Islet precursor cell (in vitro differentiated cells): ENCODE measurements at places on chromosomes 3 and 15.
A peak's percentile ranks its signal among the peaks of the same experiment; 100 is the strongest.

DNA sequence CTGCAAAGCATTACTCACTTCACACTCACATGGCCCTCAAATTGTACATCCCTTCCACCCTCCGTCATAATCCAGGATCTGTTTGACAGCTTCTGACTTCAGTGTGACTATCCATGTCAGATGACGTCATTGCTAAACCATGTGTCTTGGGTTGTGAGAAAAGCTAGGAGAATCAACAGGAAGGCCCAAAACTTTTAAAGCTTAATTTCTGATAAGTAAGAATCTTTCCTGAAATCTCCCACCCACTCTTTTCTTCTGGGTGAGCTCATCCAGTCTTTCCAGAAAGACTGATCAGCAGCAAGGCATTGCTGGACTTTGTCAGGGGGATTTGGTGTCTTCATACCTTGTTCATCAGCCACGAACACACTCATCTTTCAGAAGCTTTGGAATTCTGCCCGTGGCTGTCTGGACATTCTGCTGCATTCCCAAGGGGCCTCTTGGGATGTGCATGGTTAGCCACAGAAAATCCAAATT lies 11.5 kb upstream of the LMCD1 start:
- peak; percentile 91 for DNase-seq

DNA sequence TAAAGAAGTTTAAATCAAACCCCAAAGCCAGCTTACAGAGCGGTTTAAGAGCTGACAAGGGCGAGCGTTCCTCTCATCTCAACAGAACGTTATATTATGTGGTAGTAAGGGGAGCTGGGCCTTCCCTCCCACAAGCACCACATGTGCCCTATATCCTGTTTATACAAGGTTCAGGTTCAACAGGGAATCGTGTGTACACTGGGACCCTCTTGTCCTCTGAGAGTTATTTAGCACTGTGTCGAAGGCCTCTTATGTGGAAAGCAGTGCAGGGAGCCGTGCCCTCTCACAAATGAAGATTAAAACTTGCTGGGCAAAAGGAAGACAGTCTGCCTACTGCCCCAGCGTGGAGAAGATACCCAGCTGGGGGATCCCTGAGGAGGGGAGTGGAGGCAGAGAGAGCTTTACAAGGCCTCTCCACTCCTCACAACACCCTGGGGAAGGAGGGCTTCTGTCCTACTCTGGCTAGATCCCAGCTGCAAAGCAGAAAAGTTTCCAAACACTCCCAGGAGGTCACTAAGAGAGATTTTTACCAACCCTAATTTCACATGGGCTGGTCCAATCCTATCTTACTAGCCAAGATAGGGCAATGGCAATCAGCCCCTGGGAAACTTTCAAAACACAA lies 2.9 kb downstream of the TLE3 start:
- peak; percentile 60 for DNase-seq

GRCh38 chr3:58563386-58564035 lies 13.7 kb downstream of the FAM107A start:
- no peak for DNase-seq

DNA sequence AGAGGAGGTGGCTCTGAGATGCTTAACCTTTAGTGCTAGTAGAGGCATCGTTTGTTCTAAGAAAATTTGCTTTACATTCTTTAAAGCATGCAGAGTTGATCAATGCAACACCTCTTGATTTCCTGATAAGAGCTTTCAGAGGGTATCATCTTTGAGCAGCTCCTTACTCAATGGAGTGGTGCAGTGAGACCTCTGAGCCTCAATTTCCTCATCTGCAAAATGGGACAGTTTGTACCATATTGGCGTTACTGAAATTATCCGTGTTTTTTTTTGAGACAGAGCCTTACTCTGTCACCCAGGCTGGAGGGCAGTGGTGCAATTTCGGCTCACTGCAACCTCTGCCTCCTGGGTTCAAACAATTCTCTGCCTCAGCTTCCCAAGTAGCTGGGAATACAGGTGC lies 1.6 kb upstream of the TMEM42 start:
- no peak for DNase-seq

DNA sequence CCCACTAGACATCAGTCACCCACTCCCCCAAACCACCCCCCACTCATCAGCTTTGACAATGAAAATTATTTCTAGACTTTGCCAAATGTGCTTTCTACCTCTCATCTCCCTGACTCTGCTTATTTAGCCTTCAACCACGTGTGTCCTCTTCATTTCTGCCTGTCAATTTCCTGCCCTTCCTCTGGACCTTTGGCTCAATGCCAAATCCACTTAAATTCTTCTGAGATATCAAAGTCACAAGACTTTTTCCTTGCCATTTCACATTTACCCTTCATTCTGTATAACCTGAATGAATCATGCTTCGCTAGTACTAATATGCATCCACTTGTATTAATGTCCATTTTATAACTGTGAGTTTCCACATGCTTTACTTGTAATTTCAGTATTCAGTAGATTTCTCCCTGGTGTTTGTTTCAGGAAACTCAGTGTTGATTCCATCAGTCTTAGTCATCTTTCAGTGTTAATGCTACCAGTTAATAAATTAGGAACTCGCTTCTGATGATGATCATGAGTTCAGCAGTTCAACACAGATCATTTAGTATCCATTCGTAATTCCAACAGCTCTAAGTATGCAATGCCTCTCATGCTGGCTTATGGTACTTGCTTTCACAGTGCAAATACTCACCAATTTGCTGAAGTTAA lies 128.2 kb upstream of the OSTN start:
- DNase-seq: no peak

DNA sequence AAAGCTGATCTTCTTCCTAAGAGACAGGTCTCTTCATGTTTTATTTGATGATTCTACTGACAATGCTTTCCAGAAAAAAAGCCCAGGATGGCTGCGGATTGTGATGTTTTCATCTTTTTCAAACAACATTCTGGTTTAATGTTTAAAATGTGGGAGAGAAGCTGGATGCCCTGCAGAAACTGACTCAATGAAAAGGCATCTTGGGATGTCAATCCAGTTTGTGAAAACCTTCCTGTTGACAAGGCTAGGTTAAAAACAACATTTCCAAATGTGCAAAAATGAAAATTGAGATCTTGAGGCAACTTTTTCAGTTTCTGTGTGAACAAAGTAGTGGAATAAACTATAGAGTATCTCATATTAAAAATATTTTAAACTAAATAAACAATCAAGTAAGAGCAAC lies 156.0 kb upstream of the MRPL3 start:
- DNase-seq: no peak

DNA sequence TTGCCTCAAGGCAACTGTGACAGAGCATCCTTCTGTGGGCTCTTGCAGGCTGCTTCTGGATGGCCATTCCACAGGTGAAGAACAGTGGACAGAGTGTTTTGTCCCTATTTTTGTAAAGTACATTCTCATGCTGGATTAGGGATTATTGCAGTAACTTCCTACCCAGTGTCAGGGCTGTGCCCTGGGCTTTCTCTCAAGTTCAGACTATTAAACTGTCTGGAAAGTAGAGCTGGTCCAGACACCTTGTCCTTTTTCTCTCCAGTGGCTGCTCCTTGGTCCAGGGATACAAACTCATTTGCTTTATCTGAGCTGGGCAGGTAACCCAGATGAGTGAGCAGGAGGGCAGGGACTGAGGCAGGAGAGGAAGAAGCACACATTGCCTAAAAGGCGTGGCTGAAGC lies 37.4 kb upstream of the AGBL1 start:
- peak; percentile 53 for DNase-seq

DNA sequence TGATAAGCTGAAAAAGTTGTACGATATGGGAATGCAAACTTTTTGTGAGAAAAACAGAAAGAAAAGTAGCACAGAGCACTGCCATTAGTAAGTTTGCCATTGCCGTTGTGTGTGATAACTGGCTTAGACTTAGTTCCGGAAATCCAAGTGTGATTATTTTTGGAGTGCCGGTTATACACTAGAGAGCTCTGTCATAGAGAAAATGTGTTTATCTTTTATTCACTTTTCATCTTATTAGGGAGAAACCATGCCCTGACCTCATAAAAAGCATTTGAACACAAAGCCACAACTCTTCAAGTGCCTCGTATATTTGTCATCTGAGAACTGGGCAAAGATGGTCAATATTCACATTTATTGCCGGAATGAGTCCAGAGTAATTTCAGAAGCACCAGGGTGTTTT lies 36.1 kb downstream of the CTDSPL start:
- DNase-seq: no peak

- DNase-seq: no peak
These were observed 16.2 kb downstream of the CLRN1 start for GRCh38 chr3:150956376-150956775.

- DNase-seq: no peak
These were observed 332.1 kb downstream of the VGLL3 start for GRCh38 chr3:86658876-86659275.

DNA sequence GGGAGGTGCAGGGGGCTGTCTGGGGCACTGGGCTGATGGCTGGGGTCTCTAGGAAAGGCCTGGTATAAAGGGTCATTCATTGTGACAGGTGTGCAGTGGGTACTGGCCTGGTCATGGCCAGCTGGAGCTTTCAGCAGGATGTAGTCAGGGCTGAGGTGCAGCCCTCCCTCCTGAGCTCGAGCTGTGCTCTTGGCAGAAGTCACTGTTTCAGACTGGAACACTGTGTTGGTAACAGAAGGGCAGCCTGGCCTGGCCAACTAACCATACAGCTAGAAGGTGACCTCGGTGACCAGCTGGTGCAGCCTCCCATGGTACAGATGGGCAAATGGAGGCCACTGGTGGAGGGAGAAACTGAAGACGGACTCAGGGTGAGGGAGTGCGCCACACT lies 34.4 kb upstream of the LCTL start:
- no peak for DNase-seq

GRCh38 chr15:97461226-97461625 lies 499.3 kb upstream of the ARRDC4 start:
- DNase-seq: no peak

DNA sequence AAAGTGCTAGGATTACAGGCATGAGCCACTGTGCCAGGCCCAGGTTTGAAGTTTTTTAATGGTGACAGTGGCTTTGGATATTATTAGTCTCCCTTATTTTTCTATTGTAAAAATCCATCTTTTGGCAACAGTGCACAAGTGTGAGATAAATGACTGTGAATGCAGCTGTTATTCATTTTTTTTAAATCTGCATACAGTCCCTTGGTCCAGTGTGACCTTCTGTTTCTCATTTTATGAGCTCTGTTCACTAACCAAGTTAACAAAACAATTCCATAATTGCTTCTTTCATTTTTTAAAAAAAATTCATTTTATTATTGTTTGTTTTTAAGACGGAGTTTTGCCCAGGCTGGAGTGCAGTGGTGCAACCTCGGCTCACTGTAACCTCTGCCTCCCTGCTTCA lies 381.8 kb downstream of the NAALADL2 start:
- DNase-seq: no peak

- DNase-seq: no peak
These were observed 24.6 kb downstream of the ACAD11 start for GRCh38 chr3:132635052-132635451.

DNA sequence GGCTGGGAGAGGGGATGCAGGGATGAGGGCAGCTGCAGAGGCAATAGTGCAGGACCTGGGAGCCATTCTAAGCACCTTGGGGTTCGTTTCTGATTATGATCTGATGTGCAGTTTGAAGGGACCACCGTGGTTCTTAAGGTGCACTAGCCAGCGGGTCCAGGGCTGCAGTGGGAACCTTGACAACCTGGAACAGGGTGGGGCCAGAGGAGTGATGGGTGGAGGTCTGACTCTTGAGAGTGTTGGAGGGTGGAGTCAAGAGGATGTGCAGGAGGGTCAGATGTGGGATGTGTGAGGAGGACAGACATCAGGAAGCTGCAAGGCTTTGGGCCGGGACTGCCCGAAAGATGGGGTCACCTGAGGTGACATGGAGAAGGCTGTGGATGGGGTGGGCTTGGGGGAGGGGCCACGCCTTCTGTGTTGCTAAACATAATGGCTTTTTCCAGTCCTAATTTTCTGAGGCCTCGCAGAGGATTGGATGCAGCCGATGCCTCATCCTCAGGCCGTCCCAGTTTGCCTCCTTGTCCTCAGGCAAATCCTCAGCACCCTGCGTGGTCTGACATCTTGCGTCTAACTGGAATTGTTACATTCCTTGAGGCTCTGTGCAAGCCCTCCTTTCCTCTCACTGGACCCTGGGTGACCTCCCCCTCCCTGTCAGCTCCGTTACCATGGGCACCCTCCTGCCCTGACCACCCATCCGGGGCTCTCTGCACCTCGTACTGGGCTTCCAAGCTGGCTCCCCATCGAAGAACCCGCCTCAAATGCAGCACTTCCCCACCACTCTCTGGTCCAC lies 61.4 kb upstream of the TRPM1 start:
- DNase-seq: peak; percentile 78

DNA sequence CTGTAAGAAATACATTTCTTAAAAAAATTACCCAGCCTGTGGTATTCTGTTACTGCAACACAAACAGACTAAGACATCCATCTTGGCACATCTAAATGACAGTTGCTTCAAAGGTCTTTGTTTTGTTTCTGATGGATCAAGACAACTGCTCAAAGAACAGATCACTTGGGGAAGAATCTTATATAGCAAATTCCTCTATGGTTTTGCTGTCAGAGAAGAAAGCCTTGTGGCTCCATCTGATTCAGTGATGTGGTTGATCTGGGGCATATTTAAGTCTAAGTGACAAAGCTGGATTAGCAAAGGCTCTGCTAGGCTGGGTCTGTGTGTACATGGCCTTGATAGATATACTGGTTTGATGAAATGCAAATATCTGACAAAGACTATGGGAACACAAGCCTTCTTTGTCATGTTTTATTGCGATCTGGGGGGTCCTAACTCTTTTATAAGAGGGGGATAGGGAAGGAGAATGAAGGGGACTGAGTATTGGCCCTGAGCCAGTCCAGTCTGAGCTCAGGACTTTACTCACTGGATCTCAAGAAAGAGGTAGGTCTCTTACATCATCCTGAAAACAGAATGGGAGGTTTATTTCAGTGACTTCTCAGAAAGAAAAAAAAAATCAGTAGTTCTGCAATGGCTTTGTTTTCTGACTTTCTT lies 14.3 kb upstream of the LIMD1 start:
- DNase-seq: no peak

DNA sequence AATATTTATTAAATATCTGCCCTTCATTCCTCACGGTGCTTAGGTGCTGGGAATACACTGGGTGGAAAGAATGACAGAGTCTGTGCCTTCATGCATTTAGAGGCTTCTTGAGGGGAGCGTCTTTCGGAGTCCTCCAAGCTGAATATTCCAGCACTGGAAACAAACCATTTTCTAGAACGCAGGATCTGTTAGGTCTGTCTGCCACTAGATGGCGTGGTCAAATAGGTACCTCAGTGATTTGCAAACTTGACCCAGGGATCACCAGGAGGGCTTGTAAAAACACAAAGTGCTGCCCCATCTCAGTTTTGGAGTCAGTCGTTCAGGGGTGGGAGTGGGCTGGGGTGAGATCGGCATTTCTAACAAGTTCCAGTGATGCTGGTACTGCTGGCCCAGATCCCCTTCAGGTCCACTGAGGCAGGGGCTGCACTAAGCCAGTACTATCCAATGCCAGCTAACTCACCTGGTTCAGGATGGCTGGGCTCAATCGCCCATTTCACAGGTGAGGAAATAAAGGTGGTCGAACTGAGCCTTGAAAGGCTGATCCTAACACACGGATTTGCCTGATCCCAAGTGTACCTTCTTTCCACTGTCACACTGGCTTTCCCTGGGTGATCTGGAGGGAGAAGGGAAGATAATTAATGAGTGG lies 14.8 kb downstream of the ARNT2 start:
- peak; percentile 54 for DNase-seq
